ENCODE measurements at places on chromosomes 1 and 21.

GRCh38 chr1:89573410-89573809 lies 48.8 kb downstream of the LRRC8B start:
- no peak for DNase-seq

DNA sequence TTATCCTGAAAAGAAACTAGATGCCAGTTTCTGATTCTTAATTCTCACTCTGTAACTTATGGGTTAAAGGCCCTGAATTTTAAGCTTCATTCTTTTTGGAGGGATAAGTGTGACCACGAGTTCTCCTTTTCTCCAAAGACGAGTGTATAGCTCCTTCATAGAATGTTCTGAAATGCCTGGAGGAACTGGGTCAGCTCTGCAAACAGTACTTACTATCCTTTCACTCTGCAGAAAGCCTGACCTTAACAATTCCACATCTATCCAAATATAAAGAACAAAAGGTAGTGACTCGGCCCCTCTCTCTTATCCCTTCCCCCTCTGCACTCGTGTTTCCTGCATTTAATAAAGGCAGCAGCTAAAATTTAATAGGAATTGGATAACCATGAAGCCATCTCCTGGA lies 150.5 kb downstream of the LYPLAL1 start:
- no peak for DNase-seq

DNA sequence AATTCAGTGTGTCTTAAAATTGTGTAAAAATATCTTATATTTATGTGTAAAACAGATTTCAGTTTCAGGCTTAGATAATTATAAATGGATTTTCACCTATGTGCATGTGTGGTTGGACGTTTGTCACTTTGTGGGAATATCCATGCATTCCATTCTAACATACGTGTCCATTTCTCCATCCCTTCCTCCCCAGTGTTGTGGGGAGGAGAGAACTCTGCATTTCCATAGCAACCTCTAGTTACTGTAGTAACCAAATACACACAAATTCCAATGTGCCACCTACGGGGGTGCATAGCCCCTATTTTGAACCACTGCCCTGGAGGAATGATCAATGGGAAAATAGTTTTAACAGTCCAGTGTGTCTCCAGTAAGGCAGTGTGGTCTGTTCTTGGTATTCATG lies 79.0 kb downstream of the RASAL2 start:
- no peak for DNase-seq

DNA sequence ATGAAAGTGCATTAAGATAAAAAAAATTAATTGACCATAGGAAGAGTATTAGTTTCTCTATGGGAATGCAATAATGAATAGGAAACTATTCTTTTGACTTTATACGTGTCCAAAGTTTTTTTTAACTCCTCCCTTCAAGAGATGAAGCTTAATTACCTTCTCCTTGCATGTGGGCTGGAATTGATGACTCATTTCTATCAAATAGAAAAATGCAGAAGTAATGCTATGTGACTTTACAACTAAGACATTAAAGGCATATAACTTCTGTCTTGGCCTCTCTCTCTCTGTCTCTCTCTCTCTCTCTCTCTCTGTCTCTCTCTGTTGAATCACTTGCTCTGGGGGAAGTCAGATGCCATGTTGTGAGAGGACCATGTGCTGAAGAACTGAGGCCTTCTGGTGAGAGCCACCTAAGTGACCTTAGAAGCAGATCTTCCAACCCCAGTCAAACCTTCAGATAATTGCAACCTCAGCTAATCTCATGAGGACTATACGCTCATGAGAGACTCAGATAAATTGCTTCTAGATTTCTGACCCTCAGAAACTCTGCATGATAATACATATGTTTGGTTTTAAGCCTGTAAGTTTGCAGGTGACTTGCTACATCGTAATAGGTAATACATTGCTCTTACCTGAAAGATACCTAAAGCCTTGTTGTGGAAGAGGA lies 414.2 kb downstream of the KCNT2 start:
- no peak for DNase-seq

GRCh38 chr1:172457479-172458130 lies 13.7 kb upstream of the PIGC start:
- DNase-seq = no peak

Data from SHP77 treated with DMSO at 0.1 percent for 48 hours (cell line).